ENCODE measurements at places on chromosomes 2 and 18.

DNA sequence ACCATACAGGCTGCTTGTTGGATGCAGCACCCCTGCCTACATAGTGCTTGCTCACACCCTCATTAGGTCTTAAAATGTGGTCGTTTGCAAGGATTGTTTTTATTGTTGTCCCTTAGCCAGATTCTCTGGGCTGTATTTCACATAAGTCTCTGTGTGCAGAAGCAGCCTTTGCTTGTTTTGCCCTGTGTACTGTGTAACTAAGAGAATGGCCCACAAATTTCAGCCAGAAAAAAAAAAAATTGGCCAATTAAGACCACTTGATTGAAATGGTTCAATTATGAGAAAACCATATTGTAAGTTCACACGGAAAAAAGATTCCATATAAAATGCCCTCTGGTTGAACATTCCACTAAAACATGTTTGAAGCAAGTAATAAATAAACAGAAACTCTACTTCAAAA is 377.1 kb upstream of the SOX11 start:
- no peak for DNase-seq

- no peak for DNase-seq
Observed at GRCh38 chr2:178536037-178536436, 55.8 kb downstream of the PLEKHA3 start.

GRCh38 chr2:197229509-197230443 is 80.8 kb downstream of the ANKRD44 start:
- DNase-seq = no peak

DNA sequence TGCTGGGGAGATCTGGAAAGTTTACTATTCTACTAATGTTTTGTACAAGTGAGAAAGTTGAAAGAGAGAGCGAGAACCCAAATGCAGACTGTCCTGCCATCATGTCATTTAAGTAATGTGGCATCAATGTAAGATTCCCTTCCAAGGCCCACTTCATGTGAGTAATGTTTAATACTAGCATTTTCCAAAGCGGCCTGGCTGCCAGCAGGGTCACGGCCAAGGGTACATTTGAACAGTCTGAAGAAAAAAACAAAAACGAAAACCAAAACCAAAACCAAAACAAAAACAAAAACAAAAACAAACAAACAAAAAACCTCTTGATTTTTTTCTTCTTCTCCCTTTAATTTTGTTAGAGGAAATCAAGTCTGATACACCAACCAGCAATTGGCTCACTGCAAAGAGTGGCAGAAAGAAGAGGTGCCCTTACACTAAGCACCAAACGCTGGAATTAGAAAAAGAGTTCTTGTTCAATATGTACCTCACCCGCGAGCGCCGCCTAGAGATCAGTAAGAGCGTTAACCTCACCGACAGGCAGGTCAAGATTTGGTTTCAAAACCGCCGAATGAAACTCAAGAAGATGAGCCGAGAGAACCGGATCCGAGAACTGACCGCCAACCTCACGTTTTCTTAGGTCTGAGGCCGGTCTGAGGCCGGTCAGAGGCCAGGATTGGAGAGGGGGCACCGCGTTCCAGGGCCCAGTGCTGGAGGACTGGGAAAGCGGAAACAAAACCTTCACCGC is 2.2 kb downstream of the HOXD10 start:
- DNase-seq = no peak

DNA sequence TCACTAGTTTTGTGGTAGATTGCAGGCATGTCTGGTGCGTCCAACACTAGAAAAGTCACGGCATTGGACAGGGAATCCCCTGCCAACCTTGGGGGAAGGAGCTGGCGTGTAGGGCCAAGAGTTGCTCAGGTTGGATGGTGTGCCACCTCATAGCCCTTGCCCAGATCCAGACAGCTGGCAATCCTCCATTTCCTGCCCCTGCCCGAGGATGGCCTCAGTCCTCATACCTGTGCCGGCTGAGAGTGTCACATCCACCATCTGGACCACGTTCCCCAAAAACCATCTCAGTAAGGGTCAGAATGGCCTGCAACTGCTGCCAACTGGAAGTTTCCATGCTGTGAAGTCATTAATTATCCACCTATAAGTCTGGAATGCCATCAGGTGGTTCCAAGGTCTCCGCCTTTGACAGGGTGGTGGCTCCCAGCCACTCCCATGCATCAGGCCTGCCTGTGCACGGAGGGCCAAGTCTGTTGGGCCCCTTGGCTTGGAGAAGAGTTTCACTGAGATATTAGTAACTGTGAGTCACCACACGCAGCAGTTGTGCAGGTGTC is 55.0 kb downstream of the IMPA2 start:
- no peak for DNase-seq

- DNase-seq = no peak
Observed at GRCh38 chr18:10008006-10008647, 94.3 kb downstream of the VAPA start.

DNA sequence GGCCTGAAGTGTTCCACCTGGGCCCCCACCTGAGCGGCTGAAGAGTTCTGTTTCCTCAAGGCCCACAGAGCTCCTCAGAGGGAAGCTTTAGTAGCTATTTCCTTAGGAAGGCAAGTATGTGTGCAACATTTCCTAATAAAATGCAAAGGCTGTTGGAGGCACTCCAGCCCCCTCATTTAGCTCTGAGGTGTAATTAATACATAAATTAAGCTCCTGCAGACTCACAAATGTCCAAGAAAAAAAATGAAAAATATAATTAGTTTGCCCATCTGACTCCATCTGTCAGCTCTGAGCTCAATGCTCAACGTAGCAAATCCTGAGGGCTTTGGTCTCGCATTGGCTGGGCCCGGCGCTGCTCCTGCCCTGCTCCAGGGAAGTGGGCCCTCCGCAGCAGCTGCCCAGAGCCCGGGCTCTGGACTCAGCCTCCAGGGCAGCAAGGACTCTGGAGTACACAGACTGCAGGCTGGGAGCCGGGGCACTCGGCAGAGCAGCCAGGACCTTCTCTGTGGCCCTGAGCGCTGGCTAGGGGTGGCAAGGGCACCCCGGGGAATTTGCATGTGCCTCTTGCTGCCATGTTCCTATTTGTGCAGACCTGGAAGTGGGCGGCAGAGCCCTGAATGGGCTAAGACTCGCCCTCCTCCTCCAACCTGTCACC is 23.4 kb upstream of the C1QL2 start:
- DNase-seq = no peak

- DNase-seq = no peak
Observed at GRCh38 chr2:163733956-163734355, 1.9 kb downstream of the FIGN start.

DNA sequence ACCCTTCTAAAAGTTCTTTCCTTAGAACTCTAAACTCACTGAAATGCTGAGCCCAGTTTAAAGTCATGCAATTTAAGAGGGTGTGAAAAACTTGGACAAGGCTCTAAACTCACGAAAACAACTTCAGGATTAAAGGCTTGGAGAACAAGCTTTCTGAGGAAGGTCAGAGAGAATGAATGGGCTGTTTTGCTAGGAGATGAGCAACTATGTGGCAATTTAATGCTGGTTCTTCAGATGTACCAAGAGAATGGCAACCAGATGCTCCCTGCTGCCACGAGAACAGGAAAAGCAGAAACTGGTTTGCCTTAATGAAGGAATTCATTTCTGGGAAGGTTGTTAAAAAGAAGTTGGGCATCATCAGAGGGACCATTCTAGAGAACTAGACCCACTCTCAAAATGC is 77.8 kb upstream of the PMAIP1 start:
- no peak for DNase-seq
